ENCODE measurements at places on chromosomes 3 and 15. TPM values are rescaled to one million over a fixed set of nuclear protein-coding genes. Genes with fewer than 3 reads are reported as not detected.
A peak's percentile ranks its signal among the peaks of the same experiment; 100 is the strongest.

The DUOXA1 gene
- total RNA-seq: not detected

The PAQR5 gene
- 0.97 TPM for total RNA-seq

The ZIC1 gene
- not detected for total RNA-seq

The CEP19 gene
- 1.6 TPM for total RNA-seq

The DCBLD2 gene
- total RNA-seq: 225 TPM

The IL5RA gene
- total RNA-seq: not detected

The NPAP1 gene
- not detected for total RNA-seq

The MYL3 gene
- total RNA-seq: 1.7 TPM

The MYZAP gene
- total RNA-seq: 0.43 TPM

The ZCWPW2 gene
- total RNA-seq: 0.64 TPM

The PYGO1 gene
- total RNA-seq: 9.0 TPM

The CCDC39 gene
- under 0.01 TPM for total RNA-seq

The UNC13C gene
- not detected for total RNA-seq

DNA sequence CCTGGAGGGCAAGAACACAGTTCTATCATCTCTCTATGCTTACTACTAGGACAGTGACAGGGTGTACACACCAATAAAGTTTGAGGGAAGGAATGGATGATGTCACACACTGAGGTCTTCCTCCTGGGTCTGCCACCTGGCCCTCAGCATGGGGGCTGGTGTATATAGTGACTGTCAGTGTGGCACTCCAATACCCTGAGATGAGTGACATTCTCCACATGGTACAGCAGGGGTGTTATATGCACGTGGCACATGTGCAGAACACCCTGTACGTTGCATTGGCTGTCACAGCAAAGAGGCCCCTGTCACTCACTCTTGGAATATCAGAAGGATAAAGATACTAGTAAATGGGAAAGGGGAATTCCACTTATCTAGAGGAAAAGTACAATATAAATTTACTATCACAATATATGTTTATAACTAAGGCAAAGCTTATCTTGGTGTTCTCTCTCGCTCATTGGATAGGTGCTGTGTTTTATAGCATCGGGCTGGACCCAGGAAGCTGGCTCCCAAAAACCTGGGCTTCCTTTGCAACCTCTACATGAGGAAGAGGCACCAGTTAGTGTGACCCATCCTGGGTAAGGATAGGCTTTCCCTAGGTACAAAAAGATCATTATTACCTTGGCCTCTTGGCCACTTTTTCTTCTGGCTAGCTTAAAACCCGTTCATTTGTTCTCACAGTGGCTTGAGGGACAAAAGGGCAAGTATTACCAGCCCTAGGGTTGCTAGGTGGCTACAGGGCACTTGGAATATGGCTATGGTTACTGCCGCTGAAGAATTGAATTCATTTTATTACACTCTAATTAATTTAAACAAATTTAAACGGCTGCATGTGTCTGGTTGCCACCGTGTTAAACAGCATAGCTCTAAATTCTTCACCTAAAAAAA, 54.8 kb upstream of the HES1 start:
- DNase-seq: no peak

DNA sequence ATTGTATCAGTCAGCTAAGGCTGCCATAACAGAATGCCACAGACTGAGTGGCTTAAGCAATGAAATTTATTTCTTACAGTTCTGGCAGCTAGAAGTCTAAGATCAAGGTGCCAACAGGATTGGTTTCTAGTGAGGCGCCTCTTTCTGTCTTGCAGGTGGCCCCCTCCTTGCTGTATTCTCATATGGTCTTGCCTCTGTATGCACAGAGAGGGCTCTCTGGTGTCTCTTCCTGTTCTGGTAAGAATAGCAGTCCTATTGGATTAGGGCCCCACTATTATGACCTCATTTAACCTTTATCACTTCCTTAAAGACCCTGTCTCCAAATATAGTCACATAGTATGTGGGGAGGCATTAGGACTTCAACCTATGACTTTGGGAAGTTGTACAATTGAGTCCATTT, 253.9 kb downstream of the EDEM1 start:
- no peak for DNase-seq

DNA sequence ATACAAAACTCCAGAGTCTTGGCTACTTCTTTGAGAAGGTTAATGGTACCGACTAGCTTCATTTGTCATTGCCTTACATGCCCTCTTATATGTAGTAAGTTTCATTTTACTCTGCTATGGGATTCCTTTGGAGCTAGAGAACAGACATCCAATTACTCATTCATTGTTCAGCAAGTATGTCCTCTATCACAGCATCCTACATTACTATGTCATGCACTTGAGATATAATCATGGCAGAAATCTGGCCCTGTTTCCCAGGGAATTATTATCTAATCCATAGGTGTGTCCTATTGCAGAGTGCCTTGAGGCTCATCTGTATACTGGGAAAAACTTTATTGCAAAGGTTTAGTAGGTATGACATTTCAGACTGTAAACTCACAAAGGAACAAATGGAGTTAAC, 333.1 kb upstream of the NECTIN3 start:
- DNase-seq: no peak

GRCh38 chr3:158105119-158105709, 1.0 kb downstream of the SHOX2 start:
- no peak for DNase-seq

- DNase-seq: peak; percentile 73
Observed at GRCh38 chr3:195113048-195113447, 157.9 kb downstream of the XXYLT1 start.

GRCh38 chr3:59313365-59313764, 263.5 kb upstream of the CFAP20DC start:
- peak; percentile 20 for DNase-seq

GRCh38 chr3:166372571-166373106, 535.4 kb upstream of the BCHE start:
- no peak for DNase-seq

GRCh38 chr15:67843092-67843501, 3.3 kb upstream of the RNU6-1 start:
- DNase-seq: no peak

DNA sequence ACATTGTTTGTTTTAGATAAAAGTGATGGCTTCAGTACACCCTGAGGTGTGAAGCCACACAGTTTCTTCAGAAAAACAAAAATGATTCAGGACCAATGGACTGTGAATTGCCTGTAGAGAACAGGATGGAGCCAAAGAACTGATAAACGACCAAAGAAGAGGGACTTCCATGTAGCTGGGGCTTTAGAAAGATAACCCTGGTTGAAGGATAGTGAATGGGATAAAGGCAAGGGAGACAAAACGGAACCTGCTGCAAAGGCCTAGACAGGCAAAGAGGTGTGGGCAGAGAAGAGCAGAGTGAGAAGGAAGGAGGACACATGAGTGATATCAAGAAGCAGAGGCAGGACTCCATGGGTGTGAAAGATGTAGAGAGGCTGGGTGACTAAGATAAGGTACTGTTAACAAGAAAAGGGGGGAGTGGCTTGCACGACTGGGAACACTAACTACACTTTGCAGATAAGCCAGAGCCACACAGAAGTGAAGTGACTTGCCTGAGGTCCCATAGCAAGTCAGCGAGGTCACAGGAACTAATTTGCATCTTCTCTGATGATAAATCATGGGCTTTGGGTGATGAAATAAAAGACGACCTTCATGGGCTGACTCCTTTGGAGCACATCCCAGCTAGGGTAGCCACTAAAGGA, 44.3 kb downstream of the RAB6B start:
- no peak for DNase-seq

DNA sequence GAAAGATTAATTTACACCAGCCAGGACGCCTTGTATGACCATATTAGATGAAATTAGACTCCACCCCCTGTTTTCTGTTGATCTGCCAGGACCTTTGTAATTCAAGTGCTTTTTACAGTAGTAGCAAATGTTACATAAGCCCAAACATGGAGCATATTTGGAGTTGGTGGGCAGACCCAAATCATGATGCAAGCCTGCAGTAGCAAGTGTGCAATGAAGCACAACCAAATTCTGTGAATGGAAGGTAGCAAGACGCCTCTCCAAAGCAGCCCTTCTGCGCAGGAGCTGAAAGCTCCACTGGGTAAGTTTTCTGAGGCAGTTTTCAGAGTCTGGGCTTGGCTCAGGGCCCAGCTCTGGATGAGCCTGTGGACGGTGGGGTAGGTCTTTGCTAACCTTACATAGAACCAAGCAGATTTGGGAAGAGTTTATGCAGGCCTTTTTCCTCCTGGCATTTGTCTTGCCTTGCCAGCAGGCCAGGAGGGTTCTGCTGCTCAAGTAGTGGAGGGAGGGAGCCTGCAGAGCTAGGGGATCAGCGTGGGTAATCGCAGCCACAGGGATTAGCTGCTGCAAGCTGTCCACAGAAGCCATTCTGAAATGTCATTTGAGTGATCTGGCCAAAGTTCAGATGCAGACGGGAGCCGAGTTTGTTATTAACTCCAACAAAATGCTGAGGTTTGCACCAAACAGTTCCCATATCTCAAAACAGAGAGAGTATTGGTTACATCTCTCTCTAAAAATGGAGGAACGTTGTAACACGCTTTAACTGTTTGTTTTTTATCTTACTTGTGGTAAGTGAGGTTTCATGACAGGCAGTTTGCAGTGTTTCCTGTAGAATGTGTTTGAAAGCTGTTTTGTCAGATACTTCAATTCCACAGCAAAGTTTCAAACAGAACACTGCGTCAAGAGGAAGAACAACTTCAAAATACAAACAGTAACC, 55.4 kb downstream of the PSMD6 start:
- DNase-seq: peak; percentile 79

DNA sequence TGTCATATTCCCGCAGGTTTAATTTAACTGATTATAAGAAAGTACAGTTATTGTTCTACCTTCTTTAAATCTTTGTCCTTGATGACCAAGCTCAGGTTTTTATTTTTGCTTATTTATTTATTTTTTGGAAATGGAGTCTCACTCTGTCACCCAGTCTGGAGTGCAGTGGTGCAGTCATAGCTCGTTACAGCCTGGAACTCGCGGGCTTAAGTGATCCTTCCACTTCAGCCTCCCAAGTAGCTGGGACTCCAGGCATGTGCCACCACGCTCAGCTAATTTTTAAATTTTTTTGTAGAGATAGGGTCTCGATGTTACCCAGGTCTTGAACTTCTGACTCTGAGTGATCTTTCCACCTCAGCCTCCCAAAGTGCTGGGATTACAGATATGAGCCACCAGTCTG, 8.9 kb downstream of the USP3 start:
- DNase-seq: no peak

- no peak for DNase-seq
Observed at GRCh38 chr3:99711351-99711750, 73.0 kb downstream of the COL8A1 start.

- peak; percentile 90 for DNase-seq
Observed at GRCh38 chr3:171309906-171310359, 150.3 kb downstream of the TNIK start.

- no peak for DNase-seq
Observed at GRCh38 chr3:168086541-168087260, 9.0 kb downstream of the GOLIM4 start.

DNA sequence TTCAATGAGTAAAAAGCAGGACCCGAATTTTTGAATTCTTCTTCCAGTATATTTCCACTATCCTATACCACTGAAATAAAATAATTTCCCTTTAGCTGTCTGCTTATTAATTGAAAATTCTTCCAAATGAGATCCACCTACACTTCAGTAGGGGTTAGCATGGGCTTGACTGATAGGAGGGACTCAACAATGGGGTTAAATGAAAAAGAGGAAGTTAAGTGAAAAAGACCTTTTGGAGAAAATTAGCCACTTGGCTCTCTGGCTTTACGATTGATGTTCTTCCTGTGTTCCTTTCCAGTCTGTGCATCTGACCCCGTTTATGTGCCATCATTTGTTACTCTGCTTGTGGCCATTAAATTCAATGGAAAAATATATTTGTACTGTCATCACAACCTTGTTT, 54.0 kb upstream of the GCNT3 start:
- no peak for DNase-seq

DNA sequence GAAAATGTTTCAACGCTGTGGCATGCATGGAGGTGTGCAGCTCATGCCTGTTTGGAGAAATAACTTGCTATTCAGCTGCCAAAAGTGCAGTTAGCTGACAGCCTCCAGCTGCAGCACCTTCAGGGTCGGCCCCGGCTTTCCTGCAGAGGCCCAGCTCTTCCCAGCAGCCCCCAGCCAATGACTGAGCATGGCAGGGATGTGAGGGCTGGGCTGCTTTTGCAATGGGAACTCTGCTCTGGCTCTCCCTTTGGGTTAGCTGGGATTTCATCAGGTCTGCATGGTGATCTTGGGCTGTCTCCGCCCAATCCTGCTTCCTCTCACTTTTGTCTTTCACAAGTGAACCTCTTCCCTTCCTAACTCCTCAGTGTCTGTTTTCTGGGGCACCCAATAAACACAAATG, 396.6 kb downstream of the EPHB1 start:
- no peak for DNase-seq

GRCh38 chr3:44687898-44688297, 24.6 kb upstream of the ZNF502 start:
- DNase-seq: no peak

GRCh38 chr3:129289201-129289921, 10.7 kb downstream of the HMCES start:
- DNase-seq: peak; percentile 86

- no peak for DNase-seq
Observed at GRCh38 chr3:84042399-84043106, 916.2 kb upstream of the CADM2 start.

GRCh38 chr15:68585574-68586273, 6.9 kb downstream of the CORO2B start:
- DNase-seq: no peak

DNA sequence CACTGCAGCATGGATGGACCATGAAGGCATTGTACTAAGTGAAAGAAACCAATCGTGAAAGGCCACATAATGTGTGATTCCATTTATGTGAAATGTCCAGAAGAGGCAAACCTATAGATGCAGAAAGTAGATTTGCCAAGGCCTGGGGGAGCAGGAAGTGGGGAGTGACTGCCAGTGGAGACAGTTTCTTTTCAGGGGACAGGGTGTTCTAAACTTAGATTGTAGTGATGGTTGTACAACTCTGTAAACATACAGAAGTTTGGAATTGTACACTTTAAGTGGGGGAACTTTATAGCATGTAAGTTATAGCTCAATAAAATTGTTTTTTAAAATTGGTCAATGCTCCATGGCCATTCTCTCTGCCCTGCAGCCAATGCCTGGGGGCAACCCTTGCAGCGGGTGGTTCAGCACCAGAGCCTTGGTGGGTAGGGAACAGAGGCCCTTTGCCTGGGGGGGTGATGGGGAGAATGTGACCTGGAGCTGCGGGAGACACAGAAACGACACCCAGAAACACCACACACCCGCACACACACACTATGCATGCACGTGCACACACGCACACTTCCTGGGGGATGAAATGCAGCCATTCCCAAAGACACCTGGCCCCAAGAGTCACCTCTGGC, 43.1 kb downstream of the DNAJB8 start:
- no peak for DNase-seq

- DNase-seq: no peak
Observed at GRCh38 chr3:43309372-43310305, 23.3 kb downstream of the SNRK start.

- peak; percentile 43 for DNase-seq
Observed at GRCh38 chr3:190229632-190230424, 92.4 kb downstream of the CLDN1 start.

DNA sequence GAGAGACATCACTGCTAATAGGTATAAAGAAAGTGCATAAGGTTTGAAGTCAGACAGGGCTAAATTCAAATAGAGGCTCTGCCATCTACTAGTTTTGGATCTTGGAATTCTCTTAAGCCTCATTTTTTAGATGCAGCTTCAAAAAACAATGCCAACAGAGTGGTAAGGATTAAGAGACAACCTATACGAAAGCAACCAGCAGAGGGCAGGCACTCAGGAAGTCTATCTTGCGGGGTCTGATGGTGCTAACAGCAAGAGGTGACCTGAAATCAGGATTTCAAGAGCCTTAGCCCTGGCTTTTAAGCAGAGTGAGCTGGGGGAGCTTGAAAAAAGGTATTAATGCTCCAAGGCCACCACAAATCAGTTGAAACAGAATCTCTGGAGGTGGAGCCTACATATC, 40.7 kb downstream of the LDHAL6B start:
- DNase-seq: peak; percentile 78

All from fibroblast of villous mesenchyme (primary cell).